ENCODE measurements at places on chromosomes 7 and 10.

- no peak for DNase-seq
These were observed 20.7 kb downstream of the OR13A1 start for GRCh38 chr10:45294681-45295080.

DNA sequence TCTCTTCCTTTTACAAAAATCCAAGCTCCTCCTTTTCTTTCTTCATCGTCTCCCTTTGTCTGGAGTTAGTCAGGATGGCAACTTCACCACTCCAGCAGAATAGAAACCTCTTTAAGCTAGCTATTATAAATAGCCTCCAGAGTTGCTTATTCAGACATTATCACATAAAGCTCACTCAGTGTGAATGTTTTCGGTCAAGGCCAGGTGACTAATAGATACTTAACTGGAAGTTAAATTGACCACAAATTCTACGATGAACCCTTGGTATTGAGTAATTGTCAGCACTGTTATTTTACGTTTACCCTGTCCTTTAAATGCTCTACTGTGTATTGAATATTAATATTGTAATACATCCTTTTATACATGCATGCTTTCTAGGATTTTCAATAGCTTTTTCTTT, 340.4 kb downstream of the OTUD1 start:
- DNase-seq, result no peak

DNA sequence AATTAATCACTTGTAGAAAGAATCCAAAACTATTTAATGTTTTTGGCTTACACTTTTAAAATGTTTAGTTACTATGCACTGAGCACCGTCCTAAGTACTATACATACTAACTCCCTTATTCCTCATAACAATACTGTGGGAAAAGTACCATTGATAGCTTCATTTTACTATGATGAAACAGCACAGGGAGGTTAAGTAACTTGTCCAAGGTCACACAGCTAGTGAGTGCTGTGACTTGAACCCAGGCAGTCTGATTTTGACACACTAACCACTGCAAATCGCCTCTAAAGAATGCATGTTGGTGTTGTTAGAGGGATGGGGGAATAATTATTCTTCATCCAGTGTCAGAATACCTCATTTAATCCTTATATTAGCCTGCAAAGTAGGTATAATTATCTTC, 1.9 kb upstream of the RELN start:
- DNase-seq, result no peak

DNA sequence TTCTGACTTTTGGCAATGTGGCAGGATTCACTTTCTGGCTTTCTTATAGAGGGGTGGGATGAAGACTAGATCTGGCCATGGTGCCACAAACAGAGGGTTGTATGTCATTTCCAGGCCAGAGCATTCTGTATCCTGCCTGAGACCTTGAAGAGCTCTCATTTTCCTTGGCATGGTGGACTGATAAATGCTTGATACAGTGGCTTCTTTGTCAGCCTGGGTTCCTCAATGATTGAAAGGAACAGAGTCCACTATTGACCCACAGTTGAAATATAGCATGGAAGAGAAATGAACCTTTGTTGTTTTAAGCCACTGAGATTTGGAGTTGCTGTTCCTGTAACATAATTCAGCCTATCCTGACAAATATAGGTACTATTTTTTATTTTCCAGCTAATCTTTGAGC, 462.7 kb downstream of the SUGCT start:
- DNase-seq, result no peak

DNA sequence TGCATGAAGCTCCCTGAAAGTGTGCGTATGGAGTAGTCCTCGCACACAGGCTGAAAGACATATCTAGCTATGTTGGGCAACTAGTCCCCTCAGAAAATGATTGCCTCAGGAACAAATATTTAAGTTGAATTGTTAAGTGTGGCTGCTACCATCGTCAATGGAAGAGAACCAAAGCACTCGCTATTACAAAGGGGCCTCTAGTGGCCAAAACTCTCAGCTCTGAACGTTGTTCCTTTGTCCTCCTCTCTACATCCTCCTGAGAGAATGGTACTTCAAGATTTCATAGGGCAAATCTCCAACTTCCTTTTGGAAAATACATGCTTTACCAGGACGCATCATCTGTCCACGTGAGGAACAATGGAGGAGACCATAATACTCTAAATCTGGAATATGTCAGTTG, 209.9 kb downstream of the NRG3 start:
- DNase-seq, result no peak

- DNase-seq, result no peak
These were observed 116.3 kb downstream of the PAXIP1 start for GRCh38 chr7:154886591-154886990.

DNA sequence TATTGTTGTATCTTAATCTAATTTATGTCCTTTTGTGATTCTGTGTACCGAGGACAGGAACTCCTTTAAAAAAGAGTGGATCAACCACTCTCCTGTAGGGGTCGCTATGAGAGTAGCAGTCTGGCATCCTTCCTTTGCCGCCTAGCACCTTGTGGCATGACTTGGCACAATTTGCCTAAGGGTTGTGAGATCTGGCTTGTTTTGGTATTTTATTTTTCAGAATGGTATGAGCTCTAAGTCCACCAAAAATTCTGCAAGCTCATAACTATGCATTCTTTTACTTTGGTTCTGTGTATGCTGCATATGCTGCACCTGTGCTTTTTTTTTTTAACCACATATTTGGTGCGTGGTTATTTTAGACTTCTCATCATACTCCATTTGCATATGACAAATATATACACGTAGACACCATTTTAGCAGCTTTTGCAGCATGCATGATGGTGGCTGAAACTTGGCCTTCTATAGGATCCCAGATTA, 112.8 kb downstream of the CDK14 start:
- peak; percentile 1 for DNase-seq

- DNase-seq, result no peak
These were observed 18.6 kb downstream of the FGFR2 start for GRCh38 chr10:121579656-121580055.

DNA sequence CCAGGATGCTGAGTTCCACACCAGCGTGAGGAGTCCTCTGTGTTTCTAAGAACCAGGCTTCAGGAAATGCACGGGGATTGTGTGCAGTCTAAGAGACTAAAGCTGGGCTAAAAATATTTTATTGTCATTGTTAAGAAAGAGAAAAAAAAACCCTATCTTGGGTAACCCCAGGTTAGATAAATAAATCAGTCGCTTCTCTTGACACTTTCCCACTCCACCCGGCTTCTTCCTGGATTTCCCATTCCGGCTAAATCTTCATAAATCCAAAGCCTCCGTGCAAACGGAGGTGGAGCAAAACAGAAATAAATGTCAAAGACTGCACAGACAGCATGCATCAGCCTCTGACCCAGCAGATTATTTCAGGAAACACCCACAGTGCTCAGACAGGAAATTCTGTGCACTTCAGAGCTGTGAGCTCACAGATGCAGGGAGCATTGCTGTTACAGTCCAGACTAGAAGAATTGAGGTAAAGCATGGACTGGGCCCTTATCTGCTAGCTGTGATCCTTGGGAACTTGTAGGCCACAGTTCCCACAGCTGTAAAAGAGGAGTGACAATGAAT, 44.8 kb upstream of the GRID1 start:
- peak; percentile 25 for DNase-seq

DNA sequence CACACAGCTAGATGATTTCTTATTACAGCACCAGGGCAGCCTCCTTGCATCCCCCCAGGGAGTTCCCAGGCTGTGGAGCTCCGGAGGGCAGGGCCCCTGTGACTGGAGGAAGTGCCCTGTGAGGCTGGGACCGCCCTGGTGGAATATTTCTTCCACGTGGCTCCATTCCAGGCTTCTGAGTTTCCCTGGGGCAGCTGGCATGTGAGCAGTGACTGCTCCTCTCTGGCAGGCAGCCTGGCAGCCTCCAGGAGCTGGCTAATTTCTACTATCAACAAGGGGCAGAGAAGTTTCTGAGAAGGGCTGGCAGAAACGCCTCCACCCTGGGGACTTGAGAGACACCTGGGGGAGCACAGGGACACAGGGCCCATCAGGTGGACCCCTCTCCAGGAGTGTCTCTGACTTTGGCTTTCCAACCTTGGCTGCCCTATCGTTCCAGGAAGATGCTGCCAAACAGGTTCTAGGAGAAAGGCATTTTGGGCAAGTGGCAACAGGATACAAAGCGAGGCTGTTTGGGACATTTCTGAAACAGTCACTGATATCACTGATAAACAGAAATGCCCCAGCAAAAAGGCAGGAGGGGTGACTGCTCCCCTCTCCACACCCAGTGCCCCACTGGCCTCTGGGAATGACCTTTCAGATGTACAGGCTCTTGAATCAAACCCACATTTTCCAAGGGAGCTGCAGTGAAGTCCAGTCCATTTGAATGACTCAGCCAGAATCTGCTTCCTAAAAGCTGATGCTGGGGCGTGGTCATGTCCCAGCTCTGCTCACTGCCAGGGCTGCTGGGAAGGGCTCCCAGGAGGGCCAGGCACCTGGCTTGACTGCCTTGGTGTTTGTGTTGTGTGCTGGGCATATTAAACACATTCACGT, 16.1 kb downstream of the MYOF start:
- DNase-seq, result no peak

GRCh38 chr7:105452085-105452484, 63.4 kb upstream of the SRPK2 start:
- DNase-seq, result no peak

All from CD4-positive, alpha-beta T cell treated with Interleukin-10 for 1 hour (primary cell).